Activated CD4-positive, alpha-beta T cell treated with anti-CD3 and anti-CD28 coated beads, Interleukin-2, amount 50 U/mL, for 16 hours (primary cell): ENCODE measurements at places on chromosomes 7 and 10.

DNA sequence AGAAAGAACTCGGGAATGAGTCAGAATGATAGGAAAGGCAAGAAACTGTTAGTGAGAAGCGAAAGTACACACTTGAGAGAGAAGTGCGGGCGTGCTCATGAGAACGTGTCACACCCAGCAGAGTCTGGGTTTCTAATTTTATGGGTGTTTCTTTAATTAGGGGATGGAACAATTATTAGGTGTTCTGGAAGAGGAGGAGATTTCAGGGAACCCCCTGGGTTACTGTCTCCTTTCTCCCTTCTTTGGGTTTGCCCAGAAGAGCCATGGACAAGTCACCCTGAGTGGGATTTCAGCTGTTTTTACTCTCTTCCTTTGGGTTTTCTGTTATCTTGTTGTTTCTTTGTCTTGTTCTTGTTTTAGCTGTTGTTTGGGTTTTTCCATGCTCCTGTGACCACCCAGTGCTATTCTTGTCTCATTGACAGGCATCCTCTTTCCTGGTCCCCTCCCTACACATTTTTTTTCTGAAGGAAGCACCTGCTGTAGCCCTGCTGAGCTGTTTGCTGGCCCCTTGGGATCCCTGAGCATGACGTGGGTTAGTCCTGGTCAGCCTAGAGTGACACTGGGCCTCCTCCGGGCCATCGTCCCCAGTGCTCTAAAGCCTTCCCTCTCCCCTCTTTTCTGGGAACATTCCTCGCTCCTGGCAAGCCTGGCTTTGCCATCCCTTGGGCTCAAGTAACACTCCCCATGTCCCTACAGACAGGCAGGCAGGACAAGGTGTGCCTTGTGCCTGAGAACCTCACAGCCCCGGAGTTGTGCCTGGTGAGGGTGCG is 3.5 kb downstream of the SH2D4B start:
- DNase-seq = peak; percentile 28

DNA sequence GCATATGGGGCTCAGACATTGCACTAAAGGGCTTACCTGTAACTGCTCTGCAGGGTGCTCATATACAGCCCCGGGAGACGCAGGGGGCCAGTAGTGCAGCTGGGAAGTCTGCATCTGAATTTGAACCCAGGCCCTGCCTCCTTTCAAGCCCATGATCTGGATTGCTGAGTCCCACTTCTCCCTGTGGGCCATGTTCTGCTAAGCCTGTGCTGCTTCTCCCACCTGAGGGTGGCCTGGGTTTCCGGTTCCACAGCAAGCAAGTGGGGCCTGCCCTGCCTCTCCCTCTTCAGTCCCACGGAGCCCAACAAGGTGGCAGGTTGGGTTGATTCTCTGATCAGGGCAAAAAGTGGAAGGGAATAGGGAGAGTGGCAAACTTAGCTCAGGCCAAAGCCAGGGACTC is 56.6 kb upstream of the GDF10 start:
- DNase-seq = no peak

DNA sequence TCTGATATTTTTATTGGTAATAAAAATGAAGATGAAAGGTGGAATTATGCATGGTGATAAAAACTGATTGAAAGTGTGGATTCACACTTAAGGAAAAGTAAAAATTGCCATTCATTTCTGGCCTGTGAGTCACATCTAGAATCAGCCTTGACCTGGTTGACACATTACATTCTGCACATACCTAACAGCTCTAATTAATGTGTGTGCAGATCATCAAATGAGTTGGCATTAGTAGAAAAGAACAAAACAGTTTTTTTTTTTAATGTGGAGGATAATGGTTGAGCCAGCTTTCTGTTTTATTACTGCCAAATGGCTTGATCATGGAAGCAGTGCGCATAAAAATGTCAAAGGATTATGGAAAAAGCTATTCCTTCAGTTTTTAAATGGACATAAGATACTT is 142.6 kb upstream of the TMEM196 start:
- peak; percentile 14 for DNase-seq

DNA sequence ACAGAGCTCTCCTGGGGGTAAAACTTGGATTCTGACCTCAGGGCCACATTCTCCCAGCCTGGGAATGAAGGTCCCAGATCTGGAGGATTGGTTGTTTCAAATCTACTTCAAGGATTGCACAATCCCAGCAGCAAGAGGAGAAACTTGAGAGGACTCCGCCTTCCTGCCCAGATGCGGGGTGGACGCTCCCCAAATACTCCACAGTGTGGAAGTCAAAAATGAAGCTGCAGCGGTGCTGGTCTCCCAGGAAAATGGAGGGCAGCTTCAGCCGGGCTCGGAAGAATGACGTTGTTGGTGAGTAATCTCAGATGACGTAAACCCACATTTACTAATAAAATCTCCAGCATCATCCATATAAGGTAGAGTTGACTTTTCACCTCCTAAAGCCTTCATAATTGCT is 31.5 kb upstream of the PPP2R2D start:
- DNase-seq = no peak

DNA sequence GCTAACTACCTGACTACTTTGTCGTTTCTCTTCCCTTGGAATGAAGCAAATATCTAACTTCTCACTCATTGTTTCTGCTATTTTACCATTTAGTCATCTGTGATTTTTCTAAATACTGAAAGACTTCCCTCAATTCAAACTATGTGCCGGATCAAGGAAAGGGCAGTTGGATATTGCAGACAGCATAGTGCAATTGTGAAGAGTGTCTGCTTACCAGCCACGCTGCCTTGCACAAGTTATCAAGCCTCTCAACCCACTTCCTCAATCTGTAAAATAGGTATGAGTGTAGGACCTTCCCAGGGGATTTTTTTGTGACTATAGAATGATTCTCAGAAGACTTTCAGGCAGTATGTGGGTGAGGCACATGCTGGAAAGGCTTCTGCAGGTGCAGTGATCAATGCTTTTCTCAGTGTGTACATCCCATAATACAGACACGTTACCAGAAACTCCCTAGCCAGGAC is 54.3 kb downstream of the EGFR start:
- no peak for DNase-seq

DNA sequence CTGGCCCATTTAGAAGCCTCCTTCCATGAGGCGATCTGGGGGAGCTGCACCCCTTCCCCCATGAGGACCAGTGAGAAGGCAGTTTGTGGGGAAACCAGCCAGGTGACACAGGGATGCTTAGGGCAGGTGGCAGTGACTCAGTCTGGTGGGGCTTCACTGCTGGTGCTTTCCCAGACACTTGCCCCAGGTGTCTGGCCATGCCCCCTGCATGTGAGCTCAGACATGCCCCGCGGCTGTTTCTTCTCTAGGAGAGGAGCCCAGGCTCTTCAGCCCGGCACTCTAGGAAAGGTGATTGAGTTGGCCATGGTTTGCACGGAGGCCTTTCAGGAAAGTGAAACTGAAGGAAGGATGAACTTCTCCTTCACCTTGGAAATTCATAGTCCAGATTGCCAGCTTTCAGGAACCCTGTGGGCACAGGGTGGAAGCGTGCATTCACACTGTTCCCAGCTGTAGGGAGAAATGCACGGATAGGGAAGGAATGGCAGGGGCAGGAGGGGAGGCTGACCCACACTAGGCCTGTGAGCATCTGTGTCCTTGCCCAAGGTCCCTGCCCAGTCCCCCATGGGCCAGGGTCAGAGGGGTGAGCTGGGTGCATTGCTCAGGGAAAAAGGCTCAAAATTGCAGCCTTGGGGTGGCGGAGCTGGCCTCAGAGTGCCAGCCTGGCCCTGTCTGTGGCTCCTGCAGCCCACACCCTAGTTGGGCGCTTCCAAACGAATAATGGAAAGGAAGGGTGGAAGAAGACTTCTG is 359.1 kb downstream of the GLRX3 start:
- DNase-seq = no peak

DNA sequence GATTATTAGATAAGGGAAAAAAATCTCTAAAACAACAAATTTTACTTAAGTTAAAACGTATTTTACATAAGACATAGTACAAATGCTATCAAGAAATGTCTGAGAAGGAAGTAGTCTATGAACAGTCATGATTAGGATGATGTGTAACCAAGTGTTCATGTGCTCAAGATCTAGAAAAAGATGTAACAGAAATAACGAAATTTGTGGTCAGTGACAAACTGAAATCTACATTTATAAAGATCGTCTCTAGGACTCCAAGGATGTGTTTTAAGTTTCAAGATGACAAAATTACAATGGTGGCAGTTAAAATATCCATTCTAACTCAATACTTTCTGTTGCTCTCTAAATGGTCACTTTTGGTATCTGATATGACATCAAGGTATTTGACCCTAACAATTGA is 17.2 kb downstream of the PPP3CB start:
- DNase-seq = peak; percentile 84

GRCh38 chr10:133088179-133088955 is 643 bp downstream of the ADGRA1 start:
- no peak for DNase-seq

GRCh38 chr7:37848297-37848696 is at the start of gene NME8:
NME8 (plus strand) TSS chr7:37848597; CDS start chr7:37850267, 1,670 bp downstream.
- DNase-seq = no peak

- DNase-seq = no peak
These were observed 69.6 kb downstream of the AKAP9 start for GRCh38 chr7:92010215-92010614.

DNA sequence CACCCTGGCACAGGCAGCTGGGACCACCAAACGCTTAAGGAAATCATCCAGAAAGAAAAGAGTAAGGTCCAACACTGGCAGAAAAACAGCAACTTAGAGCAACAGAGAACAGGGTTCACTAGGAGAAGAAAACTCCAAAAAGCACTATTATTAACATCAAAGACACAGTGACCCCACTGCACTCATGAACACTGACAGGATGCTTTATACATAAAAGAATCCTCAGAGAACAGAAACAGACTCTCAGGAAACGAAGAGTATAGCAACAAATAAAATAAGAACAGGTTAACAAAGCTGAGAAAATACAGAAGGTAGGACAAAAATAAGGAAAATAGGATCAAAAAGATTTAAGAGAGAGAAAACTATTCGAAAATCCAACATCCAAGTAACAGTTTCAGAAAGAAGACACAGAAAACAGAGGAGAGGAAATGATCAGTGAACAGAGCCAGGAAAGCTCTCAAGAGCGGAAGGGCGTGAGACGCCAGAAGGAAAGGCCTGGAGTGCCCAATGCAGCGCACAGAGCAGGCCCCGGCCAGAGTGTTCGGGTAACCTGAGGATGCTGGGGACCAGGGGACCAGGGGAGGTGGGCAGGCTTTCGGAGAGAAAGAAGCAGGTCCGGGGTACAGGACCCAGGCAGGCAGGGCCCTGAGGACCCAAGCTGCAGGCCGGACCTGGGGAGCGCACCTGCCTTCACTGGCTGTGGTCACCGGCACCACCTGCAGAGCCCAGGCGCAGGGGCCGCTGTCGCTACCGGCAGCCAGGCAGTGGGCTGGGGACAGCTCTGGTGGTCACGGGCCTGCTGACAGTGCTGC is 258.2 kb downstream of the MAD1L1 start:
- no peak for DNase-seq

- DNase-seq = no peak
These were observed 28.6 kb downstream of the KCNH2 start for GRCh38 chr7:150949564-150949963.

- DNase-seq = no peak
These were observed 203.0 kb upstream of the HDAC9 start for GRCh38 chr7:18292584-18292983.

DNA sequence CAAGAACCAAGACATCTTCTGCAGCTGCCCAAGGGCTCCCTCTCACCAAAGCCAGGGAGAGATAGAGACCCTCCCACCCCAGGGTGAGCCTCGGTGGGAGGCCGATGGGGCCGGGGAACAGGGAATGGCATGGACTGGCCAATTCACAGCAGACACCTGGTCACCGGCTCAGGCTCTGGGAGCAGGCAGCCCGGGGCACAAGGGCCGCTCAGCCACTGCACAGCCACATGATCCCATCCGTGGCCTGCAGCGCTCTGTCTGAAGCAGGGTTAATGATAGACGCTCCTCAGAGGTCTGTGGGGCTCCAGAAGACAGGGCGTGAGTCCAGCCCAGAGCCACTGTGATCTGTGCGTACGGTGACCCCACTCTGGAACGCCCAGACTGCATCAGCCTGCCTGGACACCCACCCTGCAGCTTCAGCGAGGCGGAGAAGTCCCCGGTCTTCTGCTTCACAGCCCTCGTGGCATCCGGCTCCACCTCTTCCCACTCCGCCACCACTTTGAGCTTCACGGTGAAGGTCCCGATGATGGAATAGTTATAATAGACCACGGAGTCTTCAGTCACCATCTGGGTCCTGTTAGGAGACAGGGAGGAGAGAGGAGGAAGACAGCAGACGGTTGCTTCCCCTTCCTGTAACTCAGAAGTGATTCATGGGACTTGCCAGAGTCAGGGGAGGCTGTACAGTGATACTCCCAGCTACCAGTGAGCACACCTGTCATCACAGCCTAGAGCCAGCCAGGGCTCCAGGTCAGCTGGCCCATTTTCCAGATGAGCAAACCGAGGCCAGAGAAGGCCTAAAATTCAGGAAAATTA is 14.0 kb downstream of the TMEM130 start:
- no peak for DNase-seq

DNA sequence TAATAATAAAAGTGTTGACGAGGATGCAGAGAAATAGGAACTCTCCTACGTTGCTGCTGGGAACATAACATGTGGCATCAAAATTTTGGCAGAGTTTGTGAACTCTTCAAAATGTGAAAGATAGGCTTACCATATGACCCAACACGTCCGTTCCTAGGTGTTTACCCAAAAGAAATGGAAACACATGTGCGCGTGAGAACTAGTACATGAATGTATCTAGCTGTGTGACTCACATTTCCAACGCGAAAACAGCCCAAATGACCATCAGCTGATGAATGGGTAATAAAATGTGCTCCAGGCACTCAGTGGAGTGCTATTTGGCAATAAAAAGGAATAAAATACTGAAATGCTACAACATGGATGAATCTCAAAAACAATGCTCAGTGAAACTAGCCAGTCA is 10.4 kb upstream of the ELFN1 start:
- DNase-seq = no peak

DNA sequence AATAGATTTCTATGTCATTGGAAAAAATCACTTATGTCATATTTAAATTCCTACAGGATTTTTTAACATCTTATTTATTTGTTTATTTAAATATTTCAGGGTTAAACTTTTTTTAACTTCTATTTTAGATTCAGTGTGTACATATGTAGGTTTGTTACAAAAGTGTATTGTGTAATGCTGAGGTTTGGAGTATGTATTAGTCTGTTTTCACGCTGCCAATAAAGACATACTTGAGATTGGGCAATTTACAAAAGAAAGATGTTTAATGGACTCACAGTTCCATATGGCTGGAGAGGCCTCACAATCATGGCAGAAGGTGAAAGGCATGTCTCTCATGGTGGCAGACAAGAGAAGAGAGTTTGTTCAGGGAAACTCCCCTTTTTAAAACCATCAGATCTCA is 65.4 kb downstream of the MGAM2 start:
- no peak for DNase-seq

GRCh38 chr10:124676416-124677062 is 67.6 kb downstream of the FAM53B start:
- DNase-seq = no peak

GRCh38 chr7:33901847-33902246 is 3.5 kb upstream of the BMPER start:
- no peak for DNase-seq

- no peak for DNase-seq
These were observed 885.6 kb upstream of the ZNF722 start for GRCh38 chr7:63112764-63113712.

GRCh38 chr10:11682851-11683250 is 59.3 kb upstream of the ECHDC3 start:
- DNase-seq = no peak
